ENCODE measurements at places on chromosomes 7 and 10.
A peak's percentile ranks its signal among the peaks of the same experiment; 100 is the strongest.

GRCh38 chr7:121305109-121305508 is 23.7 kb upstream of the WNT16 start:
- no peak for DNase-seq

GRCh38 chr10:118737603-118738302 is 17.0 kb downstream of the CACUL1 start:
- peak; percentile 52 for DNase-seq

DNA sequence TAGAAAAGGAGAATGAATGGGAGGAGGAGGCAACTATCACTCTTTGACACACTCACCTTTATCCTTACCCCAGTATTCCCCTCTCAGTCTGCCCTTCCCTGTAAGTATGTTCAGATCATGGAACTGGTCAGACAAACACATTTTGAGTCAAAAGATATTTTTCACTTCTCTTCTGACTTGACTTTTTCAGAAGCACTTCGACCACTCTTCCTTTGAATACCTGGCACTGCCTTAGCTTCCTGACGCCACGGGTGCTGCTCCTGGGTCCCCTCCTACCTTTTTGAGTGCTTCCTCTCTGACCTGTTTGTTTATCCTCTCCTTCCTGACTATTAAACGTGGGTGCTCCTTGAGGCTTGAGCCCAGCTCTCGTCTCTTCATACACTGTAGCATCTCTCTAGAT is 19.8 kb upstream of the C10orf67 start:
- DNase-seq = no peak

DNA sequence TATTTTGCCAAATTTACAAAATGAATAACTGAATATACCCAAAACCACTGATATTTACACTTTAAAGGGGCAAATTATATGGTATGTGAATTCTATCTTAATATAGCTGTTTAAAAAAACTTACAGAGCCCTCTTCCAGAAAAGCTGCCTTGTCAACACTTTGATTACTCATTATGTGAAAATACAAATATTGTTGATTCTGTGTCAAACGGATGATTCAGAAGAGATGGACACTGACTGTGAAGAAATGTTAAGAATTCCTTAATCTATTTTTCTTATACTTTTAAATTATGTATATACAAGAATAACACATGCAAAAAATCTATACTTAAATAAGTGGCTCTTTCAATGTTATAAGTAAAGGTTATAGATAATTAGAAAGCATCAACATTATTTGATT is 41.5 kb downstream of the SMURF1 start:
- no peak for DNase-seq

DNA sequence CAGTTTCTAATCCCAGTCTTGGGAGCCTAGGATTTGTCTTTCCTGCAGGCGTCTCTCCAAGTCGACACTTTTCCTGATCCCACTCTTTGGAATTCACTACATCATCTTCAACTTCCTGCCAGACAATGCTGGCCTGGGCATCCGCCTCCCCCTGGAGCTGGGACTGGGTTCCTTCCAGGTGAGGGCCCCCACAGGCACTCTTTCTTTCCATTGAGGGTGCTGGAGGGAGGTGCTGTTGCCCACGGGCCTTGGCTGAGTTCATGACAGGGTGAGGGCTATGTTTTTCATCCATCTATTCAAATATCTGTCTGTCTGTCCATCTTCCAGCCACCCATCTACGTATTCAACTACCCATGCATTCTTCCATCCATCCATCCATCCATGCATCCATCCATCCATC is 12.6 kb downstream of the GHRHR start:
- no peak for DNase-seq

- no peak for DNase-seq
Observed at GRCh38 chr7:149568218-149568617, 70.6 kb upstream of the ZNF746 start.

DNA sequence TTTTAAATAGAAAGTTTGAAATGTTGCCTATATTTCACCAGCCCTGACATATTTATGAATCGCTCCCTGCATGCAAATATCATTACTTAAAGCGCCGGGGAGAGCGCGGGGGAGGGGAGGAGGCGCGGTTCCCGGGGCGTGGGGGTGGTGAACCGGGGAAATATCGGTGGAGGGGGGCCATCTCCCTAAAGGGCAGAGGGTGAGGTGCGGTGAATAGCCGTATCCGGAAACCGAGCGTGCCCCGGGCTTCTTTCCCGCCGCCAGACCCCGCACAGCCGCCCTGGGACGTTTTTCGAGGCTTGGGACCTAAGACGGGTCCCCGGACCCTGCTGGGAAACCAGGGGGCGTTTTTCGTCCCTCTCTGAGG is 6.9 kb upstream of the ZNF503 start:
- no peak for DNase-seq

DNA sequence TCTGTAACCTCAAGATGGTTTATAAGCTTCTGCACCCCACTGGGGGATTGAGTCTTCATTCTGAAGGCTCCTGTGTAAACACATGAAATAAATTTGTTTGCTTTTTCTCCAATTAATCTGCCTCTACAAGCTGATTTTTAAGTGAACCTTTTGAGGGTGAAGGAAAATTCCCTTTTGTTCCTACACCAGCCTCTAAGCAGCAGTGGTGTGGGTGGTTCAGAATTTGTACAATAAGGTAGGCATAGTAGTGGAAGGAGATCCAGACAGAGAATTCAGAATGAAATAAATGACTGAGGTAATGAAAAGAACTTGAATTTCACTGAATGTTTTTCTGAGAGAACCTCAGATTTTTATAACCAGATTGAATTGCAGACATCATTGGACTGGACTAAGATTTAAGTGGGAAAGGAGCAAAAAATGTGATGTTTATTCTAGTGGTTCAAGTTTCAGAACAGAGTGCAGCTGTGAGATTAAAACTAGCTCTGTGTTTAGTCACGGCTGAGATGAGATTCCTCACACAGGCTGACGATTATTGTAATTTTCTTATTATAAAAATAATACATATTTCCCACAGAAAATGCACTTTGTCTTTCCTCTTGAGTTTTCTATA is 1162.2 kb downstream of the TYW1 start:
- DNase-seq = no peak

DNA sequence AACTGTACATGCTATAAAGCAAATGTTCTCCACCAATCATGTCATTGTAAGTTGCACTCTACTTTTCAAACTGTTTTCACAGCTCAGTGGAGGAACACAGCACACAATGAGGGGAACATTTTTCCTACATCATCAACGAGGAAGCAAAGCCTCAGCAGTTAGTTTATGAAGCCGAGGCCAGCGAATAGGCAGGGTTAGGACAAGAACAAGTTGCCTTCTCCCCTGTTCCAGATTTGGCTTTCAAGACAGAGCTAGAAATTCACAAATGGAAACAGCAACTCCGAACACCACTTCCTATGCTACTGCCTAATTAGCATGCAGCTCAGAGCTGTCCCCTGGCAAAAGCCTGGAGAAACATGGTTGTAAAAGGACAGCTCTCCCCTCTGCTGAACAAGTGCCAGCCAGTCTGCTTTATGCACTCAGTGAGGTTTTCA is 19.8 kb downstream of the ITGB8 start:
- no peak for DNase-seq

Measured in hematopoietic multipotent progenitor cell treated with erythropoietin and hydrocortisone succinate and interleukin-3 and kit ligand, for 17 days (in vitro differentiated cells).